ENCODE measurements at places on chromosomes 13 and 19.

- no peak for DNase-seq
These were observed 13.2 kb downstream of the LNX2 start for GRCh38 chr13:27607125-27607524.

GRCh38 chr13:109273326-109273751 lies 513.0 kb downstream of the IRS2 start:
- DNase-seq: no peak

DNA sequence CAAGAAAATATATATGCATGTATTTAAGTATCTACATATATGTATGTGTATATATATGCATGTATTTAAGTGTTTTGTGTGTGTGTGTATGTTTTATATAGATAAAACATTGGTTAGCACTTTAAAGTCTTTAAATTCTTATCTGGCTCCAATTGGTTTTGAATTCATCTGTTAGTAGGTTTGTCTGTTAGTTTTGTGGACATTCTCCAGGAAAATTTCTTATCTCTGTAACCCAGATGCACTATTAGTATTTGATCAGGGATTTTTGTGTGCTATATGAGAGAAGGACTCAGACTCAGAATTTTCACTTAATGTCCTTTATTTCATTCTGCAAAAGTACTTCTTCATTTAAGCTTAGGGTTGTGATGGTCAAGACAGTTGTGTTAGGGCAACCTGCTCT lies 103.1 kb downstream of the ITGBL1 start:
- no peak for DNase-seq

GRCh38 chr13:77338961-77339401 lies 12.1 kb upstream of the MYCBP2 start:
- no peak for DNase-seq

DNA sequence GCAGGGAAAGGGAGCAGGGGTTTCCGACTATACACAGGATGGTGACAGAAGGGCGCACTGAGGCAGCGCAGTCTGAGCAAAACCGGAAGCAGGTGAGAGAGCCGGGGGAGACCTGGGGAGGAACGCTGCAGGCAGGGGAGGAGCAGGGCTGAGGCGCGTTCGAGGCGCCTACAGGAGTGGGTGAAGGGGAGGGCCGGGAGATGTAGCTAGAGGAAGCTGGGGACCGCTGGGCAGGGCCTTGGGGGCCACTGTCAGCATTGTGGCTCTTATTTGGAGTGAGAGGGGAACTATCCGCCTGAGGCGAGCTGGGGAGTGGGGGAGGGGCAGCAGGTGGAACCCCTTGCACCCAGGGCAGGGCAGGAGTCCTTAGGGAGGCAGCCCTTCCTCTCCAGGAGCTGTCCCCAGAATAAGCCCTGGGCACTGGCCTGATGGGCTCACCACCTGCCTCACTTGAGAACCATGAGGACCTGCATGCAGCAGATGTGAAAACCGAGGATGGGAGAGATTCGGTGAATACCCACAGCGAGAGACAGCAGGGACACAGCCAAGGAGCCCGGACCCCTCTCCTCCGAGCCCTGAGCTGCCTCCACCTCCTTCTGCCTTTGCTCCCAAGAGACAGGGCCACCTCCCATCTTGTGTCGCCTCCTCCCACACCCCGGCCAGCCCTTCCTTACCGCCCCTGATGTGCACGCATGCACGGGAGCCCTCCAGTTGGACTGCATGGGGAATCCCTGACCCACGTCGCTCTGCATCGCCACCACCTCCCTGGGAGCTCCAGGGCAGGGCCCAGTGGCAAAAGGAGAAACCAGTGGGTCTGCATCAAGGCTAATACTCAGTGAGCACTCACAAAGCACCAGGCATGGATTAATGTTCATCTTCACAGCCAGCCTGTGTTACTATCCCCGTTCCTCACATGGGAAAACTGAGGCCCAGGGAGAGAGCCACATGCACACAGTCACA lies 10.3 kb downstream of the AKT2 start:
- no peak for DNase-seq

- DNase-seq: no peak
These were observed 118.2 kb downstream of the KLF5 start for GRCh38 chr13:73177017-73177416.

GRCh38 chr13:23679220-23679619 lies 109.0 kb downstream of the TNFRSF19 start:
- DNase-seq: no peak

DNA sequence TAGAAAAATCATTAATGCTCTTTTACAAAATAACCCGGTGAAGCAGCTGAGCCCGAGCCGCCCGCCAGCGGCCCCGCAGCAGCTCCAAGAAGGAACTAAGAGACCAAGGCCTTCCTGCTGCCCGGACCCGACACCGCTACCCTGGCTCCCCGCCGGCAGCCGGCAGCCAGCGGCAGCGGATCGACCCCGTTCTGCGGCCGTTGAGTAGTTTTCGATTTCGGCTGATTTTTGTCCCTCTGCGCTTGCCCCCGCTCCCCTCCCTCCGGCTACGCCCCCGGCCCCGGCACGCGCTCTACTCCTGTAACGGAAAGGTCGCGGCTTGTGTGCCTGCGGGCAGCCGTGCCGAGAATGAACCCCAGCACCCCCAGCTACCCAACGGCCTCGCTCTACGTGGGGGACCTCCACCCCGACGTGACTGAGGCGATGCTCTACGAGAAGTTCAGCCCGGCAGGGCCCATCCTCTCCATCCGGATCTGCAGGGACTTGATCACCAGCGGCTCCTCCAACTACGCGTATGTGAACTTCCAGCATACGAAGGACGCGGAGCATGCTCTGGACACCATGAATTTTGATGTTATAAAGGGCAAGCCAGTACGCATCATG lies at the start of gene PABPC3:
Gene PABPC3 (plus strand): TSS at position 286 of the 603 bp plus-strand sequence. CDS start 63 bp downstream, at position 349.
- DNase-seq: no peak

DNA sequence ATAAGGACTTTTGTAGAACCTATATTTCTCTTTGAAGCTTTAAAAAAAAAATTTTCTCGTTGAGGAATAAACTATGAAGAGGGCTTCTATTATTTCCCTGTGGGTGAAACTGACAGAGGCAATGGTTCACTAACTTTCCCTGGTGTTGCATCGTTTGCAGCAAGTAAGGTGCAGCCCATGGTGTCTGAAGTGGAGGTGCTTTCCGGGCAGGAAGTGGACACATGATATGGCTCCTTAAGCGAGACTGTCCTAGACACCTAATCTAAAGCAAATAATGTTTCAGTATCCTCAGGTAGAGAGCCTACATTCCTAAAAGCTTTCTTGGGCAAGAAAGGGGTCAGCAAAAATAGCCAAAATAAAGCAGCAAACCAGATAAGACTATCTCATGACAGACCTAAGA lies 437.6 kb upstream of the ARGLU1 start:
- no peak for DNase-seq

DNA sequence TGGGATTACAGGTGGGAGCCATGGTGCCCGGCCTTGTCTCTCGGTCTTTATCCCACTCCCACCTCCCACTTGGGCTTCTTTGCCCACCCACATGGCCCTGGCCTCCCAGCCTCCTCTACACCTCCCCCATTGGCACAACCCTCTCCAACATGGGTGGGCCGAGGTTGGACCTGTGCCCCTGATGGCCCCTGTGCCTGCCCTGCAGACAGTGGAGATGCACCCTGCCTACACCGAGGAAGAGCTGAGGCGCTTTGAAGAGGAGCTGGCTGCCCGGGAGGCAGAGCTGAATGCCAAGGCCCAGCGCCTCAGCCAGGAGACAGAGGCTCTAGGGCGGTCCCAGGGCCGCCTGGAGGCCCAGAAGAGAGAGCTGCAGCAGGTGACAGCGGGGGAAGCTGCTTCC lies 12.6 kb upstream of the DHDH start:
- no peak for DNase-seq

- no peak for DNase-seq
These were observed 62.3 kb downstream of the DOCK9 start for GRCh38 chr13:98915563-98915962.

DNA sequence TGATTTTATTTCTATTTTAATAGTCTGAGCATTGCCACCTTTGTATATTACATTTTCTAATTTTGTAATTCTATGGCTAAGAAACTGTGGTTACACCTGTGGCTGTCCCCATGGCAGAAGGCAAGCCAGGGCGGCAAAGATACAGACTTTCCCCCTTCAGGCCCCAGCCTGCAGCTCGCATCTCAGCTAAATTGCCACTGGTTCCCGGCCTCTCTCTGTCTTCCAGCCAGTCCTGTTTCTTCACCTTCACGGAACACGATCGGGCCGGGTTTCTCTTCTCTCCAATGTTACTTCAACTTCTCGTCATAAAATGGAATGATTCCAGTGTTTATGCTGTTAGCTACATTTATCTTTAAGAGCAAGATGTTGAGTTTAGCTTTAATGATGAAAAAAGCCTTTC lies 124.5 kb upstream of the ZNF507 start:
- DNase-seq: no peak

All from activated CD4-positive, alpha-beta T cell treated with anti-CD3 and anti-CD28 coated beads, Interleukin-2, amount 50 U/mL, for 24 hours (primary cell).